Cortex of kidney (tissue), 1 donor: ENCODE measurements at places on chromosomes 3 and 15.

DNA sequence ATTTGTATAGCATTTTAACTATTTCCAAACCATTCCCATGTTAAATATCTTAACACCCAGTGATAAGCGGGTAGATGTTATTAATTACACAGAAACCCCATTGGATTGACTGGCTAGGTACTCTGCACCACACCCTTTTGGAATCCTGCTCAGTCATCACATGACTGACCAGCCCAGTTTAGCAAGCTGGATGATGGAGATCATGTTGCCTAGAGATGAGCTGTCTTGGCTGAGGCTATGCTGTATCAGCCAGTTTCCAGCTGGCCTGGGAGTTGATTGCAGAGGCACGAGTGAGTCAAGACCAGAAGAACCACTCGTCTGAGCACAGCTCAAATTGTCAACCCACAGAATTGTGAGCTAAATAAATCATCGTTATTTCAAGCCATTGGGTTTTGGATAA is 124.6 kb downstream of the ZNF621 start:
- DNase-seq = no peak

GRCh38 chr3:9102240-9102981 is 139.1 kb upstream of the RAD18 start:
- no peak for DNase-seq

DNA sequence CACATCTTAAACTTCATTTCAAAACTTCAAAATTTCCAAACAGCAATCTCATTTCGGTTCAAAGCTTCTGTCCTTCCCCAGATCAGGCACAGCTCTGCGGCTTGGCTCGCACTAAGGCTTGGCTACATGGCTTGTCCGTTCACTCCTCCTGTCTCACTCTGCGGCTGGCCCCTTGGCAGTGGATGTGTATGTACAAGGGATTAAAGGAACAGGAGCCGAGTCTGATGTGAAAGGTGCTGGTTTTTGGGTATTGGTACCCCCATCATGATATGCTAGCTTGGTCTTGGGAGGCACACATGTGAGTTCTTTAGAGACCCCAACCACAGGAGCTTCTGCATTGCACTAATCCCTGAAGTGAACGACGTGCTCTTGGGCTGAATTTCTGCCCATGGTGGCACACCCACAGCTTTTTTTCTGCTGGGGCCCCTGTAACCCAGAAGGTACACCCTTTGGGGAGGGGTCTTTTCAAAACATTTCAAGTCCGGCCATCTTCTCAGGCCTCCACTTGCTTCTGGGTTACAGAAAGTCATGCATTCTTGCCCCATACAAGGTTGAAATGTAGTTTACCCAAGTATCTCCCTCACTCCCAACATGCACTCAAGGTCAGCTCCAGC is 12.6 kb downstream of the TM6SF1 start:
- no peak for DNase-seq

DNA sequence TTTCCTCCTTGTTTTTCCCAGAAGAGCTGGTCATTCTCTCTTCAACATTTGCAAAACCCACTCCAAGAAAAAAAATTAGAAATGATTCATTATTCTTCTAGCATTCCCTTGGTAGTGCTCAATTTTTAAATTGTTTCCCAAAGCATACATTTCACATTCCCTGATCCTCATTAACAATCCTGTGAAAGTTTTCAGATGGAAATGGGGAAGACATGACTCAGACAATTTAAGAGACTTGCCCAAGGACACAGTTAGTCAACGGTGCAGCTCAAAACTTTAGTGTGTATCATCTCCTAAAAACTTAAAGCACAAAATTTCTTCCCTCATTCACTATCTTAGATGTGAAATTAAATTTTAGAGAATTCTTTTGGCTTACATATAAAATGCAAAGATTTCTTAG is 17.1 kb upstream of the ABI3BP start:
- no peak for DNase-seq

DNA sequence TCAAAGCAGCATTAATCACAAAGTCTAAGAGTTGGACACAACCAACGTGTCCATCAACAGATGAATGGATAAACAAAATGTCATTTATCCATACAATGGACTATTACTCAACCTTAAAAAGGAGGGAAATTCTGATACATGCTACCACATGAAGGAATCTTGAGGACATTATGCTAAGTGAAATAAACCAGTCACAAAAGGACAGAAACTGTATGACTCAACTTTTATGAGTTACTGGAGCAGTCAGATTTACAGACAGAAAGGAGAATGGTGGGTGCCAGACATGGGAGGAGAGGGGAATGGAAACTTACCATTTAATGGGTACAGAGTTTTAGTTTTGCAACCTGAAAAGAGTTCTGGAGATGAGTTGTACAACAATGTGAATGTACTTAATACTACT is 43.0 kb upstream of the SEC13 start:
- DNase-seq = no peak
